ENCODE measurements at places on chromosomes 6 and 20.

GRCh38 chr6:154766288-154766687 lies 33.1 kb downstream of the SCAF8 start:
- no peak for DNase-seq

DNA sequence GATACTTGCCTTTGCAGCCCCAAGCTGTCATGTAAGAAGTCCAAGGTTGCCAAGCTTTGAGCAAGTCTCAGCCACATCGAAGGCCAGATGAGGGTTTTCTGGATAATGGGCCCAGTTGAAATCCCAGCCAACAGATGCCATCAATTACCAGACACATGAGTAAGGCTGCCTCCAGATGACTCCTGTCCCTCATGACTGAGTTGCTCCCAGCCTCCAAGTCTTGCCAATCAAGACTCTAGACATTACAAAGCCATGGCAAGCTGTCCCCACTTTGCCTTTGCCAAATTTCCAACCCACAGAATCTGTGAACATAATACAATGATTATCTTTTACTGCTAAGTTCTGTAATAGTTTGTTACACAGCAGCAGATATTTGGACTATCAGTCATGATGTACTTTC lies 76.8 kb upstream of the ARMC2 start:
- DNase-seq: no peak

GRCh38 chr20:36070451-36070850 lies 84.1 kb upstream of the EPB41L1 start:
- no peak for DNase-seq

- no peak for DNase-seq
Observed at GRCh38 chr20:47969426-47969825, 184.1 kb upstream of the SULF2 start.

DNA sequence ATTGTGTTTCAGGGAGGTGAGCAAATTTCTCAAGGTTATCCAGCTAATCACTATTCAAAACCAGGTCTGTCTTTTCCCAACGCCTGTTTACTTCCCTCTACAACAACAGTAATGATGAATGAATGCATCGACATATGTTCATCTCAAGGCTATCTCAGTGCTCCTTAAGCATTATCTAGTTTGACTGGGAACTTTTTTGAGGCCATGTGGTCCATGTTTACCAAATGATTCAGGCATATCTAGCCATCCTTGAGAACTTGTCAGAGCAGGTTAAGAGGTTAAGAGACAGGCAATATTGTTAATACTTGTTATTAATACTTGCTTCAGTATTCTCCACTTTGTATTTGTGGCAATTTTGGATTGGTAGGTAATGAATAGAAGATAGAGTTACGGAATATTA lies 1038.4 kb upstream of the FLRT3 start:
- no peak for DNase-seq

Measured in CD4-positive, alpha-beta T cell treated with Interleukin-1 beta for 1 hour (primary cell).